ENCODE measurements at places on chromosomes 13 and 19.

GRCh38 chr19:57118848-57119247 lies 937 bp upstream of the USP29 start:
- DNase-seq, result no peak

- no peak for DNase-seq
Measured at GRCh38 chr13:104111031-104111430, 1044.8 kb upstream of the SLC10A2 start.

GRCh38 chr13:36310417-36311108 lies 12.9 kb upstream of the CCDC169 start:
- DNase-seq, result no peak

- DNase-seq, result no peak
Measured at GRCh38 chr13:40207001-40207478, 459.4 kb downstream of the FOXO1 start.

GRCh38 chr13:110133425-110134235 lies 173.3 kb downstream of the COL4A1 start:
- DNase-seq, result no peak

GRCh38 chr13:83024955-83025594 lies 857.2 kb downstream of the SLITRK1 start:
- DNase-seq, result no peak

DNA sequence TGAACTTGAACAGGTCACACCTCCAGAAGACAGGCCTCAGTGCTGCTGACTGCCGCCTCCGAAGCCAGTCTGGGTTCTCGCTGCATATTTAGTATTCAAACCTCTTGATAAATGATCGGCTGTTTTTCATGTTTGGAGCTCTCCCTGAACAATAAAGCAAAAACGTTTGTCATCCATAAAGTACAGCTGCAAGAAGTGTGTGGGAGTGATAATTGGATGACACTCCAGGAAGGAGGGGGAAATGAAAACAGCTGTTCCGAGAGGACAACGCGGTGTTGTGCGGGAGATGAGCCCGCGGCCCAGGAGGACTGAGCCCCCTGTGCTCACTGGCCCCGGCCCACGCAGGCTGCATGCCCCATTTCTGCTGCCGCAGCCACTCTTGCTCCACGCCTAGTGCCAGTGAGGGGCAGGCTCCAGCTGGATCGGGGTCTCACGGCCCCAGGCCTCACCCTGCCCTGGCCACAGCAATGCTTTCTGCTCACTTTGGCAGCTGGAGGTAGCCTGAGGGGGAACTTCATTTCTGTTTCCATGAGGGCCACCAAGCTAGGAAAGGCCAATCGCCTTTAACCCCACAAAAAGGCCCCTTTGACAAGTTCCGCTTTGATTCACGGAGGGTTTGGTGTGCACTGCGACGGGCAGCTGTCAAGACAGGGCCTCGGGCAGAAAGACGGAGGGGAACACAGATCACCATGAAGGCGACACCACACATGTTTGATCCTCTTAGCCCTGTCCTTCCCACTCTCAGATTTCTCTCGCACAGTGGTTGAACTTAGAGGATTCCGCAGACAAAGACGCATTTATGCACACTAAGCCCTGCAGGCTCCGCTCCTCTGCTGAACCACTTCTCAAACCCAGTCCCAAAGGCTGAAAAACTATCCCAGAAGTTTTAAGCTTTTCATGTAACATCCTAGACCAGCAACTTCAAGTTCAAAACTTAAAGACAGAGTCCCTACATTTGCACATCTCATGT lies 537.6 kb downstream of the EFNB2 start:
- no peak for DNase-seq

GRCh38 chr13:63501702-63502101 lies 2086.1 kb upstream of the PCDH20 start:
- DNase-seq, result no peak

DNA sequence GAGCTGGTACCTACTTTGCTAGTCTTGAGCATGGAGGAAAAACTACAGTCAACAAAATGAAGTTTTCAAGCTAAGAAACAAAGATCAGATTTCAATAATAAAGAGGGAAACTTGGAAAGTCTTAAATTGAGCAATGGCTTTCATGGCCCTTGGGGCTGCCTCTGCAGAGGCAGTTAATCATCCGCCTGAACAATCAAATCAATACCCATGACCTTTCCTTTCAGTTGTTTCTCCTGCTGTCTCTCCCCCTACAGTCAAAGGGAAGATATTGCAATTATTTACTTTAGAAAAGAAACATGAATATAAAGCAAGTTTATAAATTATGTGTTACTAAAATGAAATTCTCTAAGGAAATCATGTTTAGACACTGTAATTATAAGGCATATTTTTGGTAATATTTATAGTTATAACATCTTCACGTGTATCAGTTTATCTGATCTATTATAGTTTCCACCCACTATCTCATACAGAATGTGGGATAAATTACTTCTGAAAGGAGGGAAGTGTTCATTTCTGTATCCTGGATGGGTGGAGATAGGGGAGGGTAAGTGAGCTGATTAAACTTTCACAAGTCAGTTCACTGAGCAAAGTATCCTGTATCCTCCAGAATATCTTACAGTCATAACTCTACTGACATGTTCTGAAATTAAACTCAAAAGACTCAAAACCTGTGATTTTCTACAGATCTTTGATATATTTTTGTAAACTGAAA lies 72.4 kb upstream of the TSC22D1 start:
- no peak for DNase-seq

GRCh38 chr19:33960566-33960965 lies 163.9 kb downstream of the KCTD15 start:
- no peak for DNase-seq

DNA sequence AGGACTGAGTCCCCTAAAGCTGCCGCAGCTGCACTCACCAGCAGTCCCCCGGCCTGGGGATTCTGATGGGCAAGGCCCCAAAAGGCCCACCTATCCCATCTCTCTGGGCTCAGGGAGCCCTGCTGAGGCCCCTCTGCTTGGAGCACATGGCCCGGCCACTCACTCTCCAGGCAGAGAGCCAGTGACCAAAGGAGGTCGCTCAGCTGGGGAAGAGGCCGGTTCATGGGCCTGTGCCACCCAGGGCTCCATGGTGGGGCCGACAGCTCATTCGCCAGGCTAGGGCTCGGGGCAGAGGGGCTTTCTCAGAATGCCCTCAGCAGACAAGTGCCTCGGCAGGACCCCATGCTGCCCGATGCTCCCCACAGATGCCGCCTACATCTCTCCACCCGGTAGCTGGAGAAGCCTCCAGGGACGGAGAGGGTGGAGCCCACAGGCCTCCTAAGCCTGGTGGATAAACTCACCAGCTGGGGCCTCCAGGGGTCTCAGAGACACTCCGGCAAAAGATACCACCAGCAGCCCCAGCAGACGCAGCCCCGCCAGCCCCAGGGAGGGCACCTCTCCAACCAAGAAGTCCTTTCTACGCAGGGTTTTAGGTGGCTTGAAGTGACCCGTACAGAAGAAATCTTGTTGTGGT lies 54.4 kb downstream of the MLLT1 start:
- DNase-seq, result no peak

GRCh38 chr19:6712692-6713670 lies 7.5 kb downstream of the C3 start:
- no peak for DNase-seq

DNA sequence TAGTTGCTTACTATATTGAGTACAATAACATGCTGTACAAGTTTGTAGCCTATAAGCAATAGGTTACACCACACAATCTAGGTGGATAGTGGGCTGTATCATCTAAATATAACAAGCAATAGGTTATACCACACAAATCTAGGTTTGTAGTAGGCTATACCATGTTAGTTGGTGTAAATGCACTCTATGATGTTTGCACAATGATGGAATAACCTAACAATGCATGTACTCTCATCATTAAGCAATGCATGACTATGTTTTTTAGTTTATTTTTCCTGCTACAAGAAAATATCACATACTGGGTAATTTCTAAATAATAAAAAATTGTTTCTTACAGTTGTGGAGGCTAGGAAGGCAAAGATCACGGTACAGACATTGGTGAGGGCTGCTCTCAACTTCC lies 262.5 kb downstream of the SLITRK6 start:
- no peak for DNase-seq

- DNase-seq, result peak; percentile 58
Measured at GRCh38 chr13:35720690-35721554, 244.4 kb upstream of the MAB21L1 start.

Data from midbrain (tissue), 1 donor.